Cortex of kidney (tissue), 1 donor: ENCODE measurements at places on chromosomes 2 and 18.

GRCh38 chr2:169823996-169824372 is 721 bp downstream of the METTL5 start:
- DNase-seq = no peak

- DNase-seq = no peak
Measured at GRCh38 chr2:143029141-143029540, 100.1 kb upstream of the ARHGAP15 start.

- DNase-seq = no peak
Measured at GRCh38 chr2:165462443-165462842, 7.1 kb upstream of the CSRNP3 start.

- no peak for DNase-seq
Measured at GRCh38 chr2:29562896-29563295, 358.5 kb downstream of the ALK start.

DNA sequence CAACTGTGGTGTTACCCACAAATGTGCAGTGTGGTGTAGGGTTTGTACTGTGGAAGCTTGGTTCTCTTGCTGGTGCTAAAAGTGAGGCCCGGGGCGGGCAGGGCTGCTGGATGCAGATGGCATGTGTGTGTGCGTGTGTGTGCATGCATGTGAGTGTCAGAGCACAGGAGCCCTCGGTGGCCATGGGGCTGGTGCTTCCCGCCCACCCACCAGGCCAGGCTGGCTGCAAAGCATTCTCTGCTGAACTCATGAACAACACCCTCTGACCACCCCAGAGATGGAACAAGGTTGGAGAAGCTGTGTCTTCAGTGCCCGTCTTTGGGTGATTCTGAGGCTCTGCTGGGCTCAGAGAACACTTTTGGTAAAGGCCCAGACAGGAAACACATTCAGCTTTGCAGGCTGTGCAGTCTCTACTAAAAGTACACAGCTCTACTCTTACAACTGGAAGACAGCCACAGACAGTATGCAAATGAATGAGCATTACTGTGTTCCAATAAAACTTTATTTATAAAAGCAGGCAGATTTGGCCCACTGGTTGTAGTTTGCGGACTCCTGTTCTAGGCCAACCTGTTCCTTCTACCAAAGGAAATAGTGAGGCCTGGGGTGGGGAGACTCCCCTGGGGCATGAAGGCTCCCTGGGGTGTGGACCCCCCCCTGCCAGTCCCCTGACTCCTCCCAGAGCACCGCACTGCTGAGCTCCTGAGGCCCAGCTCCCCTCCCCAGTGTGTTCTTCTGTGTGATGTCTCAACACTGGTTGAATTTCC is 225.3 kb upstream of the HDAC4 start:
- DNase-seq = no peak

GRCh38 chr18:23900994-23901393 is 113.6 kb upstream of the TTC39C start:
- no peak for DNase-seq

DNA sequence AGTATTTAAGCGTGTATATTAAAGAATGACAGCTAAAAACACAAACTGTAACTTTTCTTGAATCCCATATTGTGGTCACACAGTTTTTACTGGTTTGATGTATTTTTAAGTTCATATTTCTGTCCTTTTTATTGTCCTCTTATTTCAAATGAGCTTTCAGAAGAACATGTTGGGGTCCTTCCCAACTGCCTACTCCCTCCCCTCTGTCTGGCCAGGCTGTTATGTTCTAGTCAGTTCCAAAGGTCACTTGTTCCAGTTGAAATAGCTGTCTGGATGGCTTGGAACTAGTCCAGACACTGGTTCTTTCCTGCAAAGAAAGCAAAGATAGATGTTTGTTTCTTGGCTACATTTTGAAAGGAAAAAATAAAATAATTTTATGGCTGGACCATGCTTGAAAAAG is 306.9 kb downstream of the GULP1 start:
- no peak for DNase-seq

- no peak for DNase-seq
Measured at GRCh38 chr2:135586148-135586547, 54.9 kb downstream of the R3HDM1 start.

GRCh38 chr2:26639685-26640243 is 1.4 kb downstream of the CIB4 start:
- DNase-seq = no peak

DNA sequence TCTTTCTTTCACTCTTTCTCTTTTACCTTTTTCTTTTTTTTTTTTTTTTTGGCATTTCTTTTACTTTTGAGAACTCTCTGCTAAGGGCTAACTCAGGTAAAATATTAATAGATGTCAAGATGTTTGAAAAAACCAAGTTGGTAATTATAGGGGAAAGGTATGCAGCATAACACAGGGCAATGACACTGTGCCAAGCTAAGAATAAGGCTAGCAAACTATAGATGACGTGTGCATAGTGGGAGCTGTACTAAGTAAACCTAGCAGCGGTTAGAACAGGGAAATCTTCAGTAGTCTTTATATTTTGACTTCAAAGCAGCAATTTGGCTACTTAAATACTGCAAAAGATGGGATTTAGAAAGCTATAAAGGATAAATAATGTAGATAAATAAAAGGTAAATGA is 415.4 kb upstream of the RGPD4 start:
- no peak for DNase-seq

GRCh38 chr2:235216901-235217300 is 265.1 kb downstream of the SH3BP4 start:
- no peak for DNase-seq

DNA sequence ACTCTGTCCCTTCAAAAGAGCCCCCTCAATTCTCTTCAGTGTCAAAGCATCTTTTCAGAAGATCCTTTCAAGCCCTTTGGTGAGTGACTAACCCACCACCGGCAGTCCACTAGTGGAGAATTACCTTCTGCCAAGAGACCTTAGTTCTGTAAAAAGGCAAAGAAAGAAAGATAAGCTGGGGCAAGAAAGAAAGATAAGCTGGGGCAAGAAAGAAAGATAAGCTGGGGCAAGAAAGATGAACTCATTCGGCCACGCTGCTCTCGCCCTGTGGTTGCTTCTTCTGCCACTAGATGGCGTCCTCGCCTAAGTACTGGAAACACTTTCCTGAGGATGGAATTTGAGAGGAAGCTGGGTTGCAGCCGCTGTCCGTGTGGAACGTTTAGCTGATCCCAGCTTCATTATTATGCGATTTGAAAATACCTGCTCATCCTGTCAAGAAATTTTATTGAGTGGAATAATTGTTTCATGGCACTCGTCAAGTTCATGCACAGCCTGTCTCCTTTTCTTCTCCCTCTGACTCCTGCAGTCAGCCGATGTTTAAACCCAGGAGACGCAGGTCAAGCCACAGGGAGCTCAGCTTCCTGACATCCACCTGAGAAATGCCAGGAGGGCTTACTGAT is 17.3 kb upstream of the ANXA4 start:
- no peak for DNase-seq

GRCh38 chr2:8620611-8621382 is 61.1 kb upstream of the ID2 start:
- DNase-seq = no peak

DNA sequence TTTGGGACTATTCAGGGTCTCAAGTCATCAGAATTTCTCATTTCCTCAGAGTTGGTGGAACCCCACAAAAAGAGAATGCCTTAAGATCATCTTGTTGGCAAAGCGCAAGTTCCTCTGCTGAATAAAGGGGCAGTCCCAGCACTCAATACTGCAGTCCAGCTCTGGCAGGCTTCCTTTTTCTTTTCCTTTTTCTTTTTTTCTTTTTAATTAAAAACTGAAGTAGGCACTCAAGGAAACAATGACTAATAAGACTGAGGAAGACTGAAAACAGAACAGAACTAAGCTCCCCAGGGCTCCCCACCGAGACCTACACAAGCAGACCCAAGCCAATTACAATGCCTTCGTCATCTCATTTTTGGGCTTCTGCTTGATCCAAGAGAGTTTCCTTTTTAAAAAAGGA is 82.0 kb downstream of the STK39 start:
- DNase-seq = no peak

- DNase-seq = no peak
Measured at GRCh38 chr2:70789304-70790135, 923 bp downstream of the FIGLA start.

DNA sequence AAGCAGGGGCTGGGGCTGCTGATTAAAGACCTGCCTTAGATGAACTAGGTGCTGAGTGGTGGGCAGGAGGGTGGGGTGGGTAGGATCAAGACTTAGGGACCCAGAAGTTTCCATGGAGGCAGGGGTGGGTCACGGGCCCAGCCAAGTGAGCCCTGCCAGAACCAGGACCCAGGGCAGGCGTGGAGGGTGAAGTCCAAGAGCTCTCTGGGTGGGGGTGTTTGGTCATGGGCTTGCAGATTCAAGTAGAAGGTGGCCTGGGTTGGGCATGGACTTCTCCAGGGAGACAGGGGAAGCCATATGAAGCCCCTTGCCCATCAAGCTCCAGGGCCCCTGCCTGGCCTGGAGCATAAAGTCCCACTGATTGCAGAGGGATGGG is 168.8 kb downstream of the SMAD7 start:
- DNase-seq = no peak

DNA sequence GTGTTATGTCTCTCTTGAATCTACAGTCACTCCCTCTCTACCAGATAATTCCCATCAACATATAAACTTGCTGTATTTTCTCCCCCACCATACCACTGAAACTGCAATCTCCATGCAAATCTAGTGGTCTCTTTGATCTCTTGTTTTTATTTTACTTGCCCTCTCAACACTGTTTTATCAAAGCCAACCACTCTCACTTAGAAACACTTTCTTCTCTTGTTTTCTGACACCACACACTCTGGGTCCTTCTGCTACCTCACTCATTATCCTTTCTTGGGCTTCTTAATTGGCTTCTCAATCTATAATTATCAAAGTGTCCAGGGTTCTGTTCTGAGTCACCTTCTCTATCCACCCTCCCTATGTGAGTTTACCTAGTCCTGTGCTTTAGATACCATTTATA is 2.0 kb upstream of the MCFD2 start:
- no peak for DNase-seq

- DNase-seq = no peak
Measured at GRCh38 chr2:185433824-185434223, 304.8 kb upstream of the FSIP2 start.

- DNase-seq = no peak
Measured at GRCh38 chr2:30237966-30238800, 6.8 kb downstream of the LBH start.

- DNase-seq = no peak
Measured at GRCh38 chr2:227932001-227932400, 60.6 kb downstream of the DAW1 start.

DNA sequence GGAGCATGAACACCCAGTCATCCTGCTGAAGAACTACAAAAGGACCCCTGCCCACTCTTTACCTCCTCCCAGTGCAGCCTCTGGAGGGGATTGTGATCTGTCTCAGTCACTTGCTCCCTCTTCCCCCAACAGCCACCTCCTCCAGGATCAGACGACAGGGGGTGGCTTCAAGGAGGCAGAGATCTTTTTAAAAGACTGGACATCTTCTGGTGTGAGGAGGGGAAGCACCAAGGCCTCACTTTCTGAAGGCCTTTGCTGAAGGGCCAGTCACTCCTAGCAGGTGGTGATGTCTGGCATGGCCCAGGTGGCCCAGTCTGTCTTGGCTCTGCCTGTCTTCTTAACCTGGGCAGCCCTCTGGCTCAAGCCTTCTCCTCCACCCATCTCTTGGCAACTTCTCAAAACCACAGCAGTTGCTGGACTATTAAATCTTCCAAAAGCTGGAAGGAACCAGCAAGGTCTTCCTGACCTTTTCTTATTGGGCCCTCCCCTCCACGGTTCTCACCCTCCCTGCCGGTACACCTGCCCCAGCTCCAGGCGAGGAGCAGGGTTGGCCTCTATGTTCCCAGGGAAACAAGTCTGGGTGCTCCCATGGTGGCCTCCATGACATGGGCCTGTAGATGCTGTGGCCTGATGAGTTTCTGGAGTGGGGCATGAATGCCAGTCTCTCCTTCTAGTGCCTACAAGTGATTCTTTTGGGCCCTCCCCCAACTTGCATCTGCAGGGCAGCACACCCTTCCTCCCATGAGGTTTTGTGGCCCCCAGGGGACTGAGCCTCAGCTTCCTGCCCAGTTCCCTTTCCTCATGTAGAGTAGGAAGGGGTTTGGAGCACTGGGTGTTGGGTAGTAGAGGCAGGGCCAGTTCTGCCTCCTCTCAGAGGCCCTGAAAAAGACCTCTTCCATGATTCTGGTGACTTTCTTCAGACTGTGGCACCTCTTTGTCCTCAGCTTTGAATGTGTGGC is 5.0 kb upstream of the ATP6V1B1 start:
- no peak for DNase-seq

DNA sequence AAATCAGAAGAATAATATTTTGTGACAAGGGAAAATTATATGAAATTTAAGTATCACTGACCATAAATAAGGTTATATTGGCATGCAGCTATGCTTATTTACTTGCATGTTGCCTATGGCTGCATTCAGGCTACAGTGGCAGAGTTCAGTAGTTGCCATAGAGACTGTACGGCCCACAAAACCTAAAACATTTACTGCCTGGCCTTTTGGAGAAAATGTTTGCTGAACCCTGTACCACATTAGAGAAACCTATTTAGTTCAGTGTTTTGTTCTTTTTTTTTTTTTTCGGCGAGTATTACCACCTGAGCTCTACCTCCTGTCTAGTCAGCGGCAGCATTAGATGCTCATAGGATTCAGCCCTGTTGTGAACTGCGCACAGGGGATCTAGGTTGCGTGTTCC is 163.7 kb downstream of the MCFD2 start:
- DNase-seq = no peak

DNA sequence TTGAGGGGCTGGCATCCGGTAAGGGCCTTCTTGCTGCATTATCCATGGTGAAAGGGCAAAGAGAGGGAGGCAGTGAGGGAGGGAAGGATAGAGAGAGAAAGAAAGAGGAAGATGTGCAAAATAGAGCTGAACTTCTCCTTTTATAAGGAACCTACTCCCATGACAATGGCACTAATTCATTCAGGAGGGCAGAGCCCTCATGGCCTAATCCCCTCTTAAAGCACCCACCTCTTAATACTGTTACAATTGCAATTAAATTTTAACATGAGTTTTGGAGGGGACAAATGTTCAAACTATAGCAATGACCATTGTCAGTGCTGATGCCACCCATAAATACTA is 60.2 kb downstream of the CXCR4 start:
- no peak for DNase-seq

DNA sequence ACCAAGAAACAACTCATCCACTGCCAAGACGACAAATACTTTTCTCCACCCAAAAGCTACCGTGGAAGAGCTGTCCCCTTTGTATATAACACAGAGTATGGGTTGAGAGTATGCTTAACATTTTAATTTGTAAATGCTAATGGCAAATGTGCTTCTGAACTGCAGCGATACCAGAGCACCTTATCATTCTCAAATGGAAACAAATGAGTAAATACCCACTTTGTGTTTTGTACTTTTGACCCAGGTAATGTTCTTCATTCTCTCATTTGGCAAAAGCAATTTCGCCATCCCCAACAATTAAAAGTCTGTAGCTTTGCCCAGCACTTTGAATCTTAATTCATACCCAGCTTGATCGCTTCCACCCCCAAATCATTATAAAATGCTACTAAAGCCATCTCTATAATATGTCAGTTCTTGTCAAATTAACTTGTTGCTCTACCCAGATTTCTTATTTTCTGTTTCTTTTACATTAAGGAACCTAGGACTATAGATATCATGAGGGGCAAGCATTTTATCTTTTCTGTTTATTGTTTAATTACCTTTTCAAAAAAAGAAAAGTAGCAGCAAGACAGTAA is 6.2 kb upstream of the POU3F3 start:
- no peak for DNase-seq

- DNase-seq = no peak
Measured at GRCh38 chr2:154462634-154463033, 235.9 kb upstream of the KCNJ3 start.
